Effector memory CD4-positive, alpha-beta T cell (primary cell): ENCODE measurements at places on chromosomes 12 and 14.

- H3K27me3 ChIP-seq: no peaks in the 10 kb centered on the region
- peaks cover 8% of the 10 kb centered on the region for H3K4me1 ChIP-seq
- H3K36me3 ChIP-seq: peaks cover 23% of the 10 kb centered on the region
- no peak overlapping the region for H3K4me3 ChIP-seq
- no peak overlapping the region for H3K27ac ChIP-seq
Measured at GRCh38 chr14:35117112-35117511, 4.7 kb downstream of the PPP2R3C start.

GRCh38 chr12:52644078-52644415 is 8.0 kb downstream of the KRT2 start:
- DNase-seq: no peak
- H3K27ac ChIP-seq: no peak overlapping the region
- H3K27me3 ChIP-seq: no peaks in the 10 kb centered on the region
- no peak overlapping the region for H3K4me3 ChIP-seq
- peaks cover 12% of the 10 kb centered on the region for H3K4me1 ChIP-seq

DNA sequence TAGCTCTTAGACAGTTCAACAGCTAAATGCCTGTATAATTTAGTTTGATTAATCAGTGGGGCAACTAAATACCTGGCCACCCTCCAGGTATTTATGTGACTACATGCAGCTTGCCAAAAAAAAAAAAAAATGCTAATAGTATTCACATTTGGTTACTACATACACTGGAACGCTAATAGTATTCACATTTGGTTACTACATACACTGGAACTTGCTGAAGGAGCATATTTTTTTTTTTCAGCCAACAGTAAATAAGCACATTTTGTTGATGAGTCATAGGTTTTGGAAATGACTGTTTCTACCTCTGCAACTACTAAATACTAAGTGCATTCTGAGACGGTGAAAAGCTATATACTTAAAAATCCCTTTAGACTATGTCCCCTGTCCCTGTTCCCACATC is 1172.3 kb downstream of the LRFN5 start:
- H3K27me3 ChIP-seq: no peaks in the 10 kb centered on the region
- H3K4me1 ChIP-seq: no peaks in the 10 kb centered on the region
- H3K4me3 ChIP-seq: no peak overlapping the region
- DNase-seq: no peak

GRCh38 chr12:57166971-57167371 is 19.6 kb upstream of the LRP1-AS start:
- H3K4me3 ChIP-seq: no peak overlapping the region
- no peaks in the 10 kb centered on the region for H3K4me1 ChIP-seq
- no peak overlapping the region for H3K27ac ChIP-seq

GRCh38 chr14:59538936-59539335 is 37.7 kb downstream of the CCDC175 start:
- no peak for DNase-seq
- no peaks in the 10 kb centered on the region for H3K27me3 ChIP-seq
- no peaks in the 10 kb centered on the region for H3K4me1 ChIP-seq
- no peak overlapping the region for H3K4me3 ChIP-seq
- no peak overlapping the region for H3K27ac ChIP-seq

GRCh38 chr14:61927060-61927459 is 164.8 kb downstream of the SNAPC1 start:
- H3K4me1 ChIP-seq: no peaks in the 10 kb centered on the region
- H3K27ac ChIP-seq: no peak overlapping the region
- H3K4me3 ChIP-seq: no peak overlapping the region
- H3K36me3 ChIP-seq: no peaks in the 10 kb centered on the region
- H3K27me3 ChIP-seq: no peaks in the 10 kb centered on the region
